ENCODE measurements at places on chromosomes 5 and 9.

GRCh38 chr5:165000479-165001190, 1495.2 kb downstream of the MAT2B start:
- DNase-seq: no peak

DNA sequence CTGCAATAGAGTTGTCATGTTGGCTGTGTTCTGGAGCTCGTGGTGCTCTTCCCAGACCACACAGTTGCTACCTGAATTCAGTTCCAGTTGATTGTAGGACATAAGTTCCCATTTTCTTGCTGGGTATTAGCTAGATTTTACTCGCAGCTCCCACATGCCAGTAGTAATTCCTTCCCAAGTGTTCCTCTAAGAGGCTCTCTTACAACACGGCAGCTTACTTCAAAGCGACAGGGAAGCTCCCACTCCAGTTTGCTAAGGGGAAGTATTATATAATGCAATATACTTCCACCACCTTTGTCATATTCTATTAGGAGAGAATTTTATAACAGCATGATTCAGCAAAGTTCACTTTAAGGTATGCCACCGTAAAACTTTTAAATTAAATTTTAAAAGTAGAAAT, 623.0 kb downstream of the SLCO4C1 start:
- DNase-seq: no peak

DNA sequence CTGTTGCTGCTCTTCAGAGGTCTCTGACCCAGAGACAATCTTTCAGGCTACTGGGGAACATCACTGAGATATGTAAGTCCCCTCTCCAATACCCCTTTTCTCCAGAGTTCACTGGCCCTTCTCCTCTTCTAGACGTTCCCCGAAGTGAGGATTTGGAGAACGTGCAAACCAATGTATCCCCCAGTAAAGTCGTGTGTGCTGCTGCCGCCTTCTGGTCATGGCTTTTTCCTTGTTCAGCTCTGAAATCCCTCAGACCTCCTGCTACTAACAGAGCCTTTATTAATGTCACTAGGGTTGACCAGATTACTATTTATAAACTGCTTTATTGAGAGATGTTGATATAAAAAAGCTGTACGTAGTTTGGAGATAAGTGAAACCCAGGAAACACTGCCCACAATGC, 1028.6 kb downstream of the CDH9 start:
- DNase-seq: no peak

GRCh38 chr5:118919016-118919415, 69.3 kb downstream of the DTWD2 start:
- no peak for DNase-seq

DNA sequence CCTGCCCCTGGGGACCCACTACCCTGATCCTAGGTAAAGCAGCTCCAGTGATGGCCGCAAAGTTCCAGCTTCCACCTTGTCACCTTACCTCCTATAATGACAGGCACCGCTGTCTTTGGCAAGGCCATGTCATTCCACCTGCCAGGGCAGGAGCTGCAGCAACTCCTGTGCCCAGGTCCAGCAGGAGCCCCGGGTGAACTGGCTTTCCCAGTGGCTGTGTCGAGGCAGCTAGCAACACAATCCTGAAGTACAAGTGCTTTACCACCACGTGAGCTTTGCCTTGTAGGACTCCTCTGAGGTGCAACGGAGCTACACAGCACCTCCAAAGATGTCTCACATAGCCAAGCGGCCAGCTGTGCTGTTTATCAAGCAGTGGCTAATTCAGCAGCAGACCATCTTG, 20.7 kb upstream of the MGAT1 start:
- no peak for DNase-seq

DNA sequence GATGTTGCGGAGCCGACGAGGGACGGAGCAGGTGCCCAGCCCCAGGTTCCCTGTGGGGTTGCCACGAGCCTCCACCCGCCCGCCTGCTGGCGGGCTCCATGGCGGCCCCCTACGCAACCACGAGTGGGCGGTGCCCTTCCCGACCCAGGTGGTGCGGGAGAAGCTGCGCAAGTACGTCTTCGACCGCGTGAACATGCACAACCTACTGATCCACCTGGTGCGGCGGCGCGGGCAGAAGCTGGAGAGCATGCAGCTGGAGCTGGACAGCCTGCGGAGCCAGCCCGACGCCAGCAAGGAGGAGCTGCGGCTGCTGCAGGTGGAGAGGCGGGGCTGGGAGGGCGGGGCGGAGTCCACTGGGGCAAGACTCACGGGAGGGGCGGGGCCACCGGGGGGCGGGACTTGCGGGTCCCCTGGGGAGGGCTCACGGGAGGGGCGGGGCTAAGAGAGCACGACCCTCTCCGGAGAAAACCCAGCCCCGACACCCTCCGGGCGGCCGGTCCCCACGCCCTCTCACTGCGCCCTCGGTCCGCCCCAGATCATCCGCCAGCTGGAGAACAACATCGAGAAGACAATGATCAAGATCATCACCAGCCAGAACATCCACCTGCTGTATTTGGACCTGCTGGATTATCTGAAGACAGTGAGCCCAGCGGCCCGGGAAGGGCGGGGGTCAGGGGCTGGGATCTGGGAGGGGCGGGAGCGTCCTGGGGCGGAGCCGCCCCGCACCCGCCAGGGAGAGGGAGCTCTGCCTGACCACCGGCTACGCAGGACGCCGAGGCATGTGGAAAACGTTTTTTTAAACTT, 3.9 kb downstream of the CCDC183 start:
- DNase-seq: peak; percentile 71

DNA sequence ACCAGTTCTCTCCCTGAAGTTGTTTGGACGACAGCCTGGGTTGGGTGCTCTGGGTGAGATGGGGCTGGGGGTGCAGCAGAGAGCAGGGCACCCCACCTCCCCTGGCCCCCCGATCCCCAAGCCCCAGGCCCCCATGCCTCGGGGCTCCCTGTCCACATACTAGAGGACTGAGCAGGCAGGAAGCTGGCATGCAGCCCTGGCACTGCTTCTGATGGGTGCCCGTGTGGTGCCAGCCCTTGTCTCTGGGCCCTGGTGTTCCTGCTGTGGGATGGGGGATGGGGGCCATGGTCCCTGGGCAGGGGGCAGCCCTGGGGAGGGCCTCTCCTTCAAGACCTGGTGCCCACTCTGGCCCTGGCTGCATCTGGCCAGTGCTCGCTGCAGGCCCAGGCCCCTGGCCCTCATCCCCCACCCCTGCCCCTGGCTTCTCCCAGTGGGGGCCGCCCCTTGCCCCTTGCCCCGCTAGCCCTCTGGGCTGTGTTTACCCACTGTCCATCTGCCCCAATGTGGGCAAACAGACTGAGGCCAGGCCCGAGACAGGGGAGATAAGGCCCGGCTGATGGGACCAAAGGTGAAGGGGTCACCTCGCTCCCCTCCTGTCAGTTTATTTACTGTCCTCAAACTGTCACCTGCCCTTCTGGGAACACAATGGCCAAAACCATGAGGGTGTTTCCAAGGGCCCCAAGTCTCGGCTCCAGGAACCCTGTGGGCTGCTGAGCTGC, 67.3 kb upstream of the RXRA start:
- no peak for DNase-seq

- peak; percentile 36 for DNase-seq
Measured at GRCh38 chr9:86282077-86282978, at the start of gene ISCA1. TSS of gene ISCA1 (minus strand) at chr9:86282538. CDS start at chr9:86282458, 80 bp downstream.

- no peak for DNase-seq
Measured at GRCh38 chr5:174003795-174004194, 14.8 kb downstream of the C5orf47 start.

- DNase-seq: peak; percentile 97
Measured at GRCh38 chr5:44875661-44876605, 67.2 kb downstream of the MRPS30 start.

GRCh38 chr5:153629027-153629895, 138.8 kb downstream of the GRIA1 start:
- DNase-seq: peak; percentile 98

GRCh38 chr5:111532886-111533582, 20.7 kb upstream of the STARD4 start:
- DNase-seq: no peak

GRCh38 chr9:8456344-8456743, 656.8 kb upstream of the DMAC1 start:
- DNase-seq: peak; percentile 34

GRCh38 chr5:148333262-148333849, 2.0 kb upstream of the SPINK9 start:
- no peak for DNase-seq

- DNase-seq: no peak
Measured at GRCh38 chr5:77355751-77356150, 136.4 kb downstream of the WDR41 start.

DNA sequence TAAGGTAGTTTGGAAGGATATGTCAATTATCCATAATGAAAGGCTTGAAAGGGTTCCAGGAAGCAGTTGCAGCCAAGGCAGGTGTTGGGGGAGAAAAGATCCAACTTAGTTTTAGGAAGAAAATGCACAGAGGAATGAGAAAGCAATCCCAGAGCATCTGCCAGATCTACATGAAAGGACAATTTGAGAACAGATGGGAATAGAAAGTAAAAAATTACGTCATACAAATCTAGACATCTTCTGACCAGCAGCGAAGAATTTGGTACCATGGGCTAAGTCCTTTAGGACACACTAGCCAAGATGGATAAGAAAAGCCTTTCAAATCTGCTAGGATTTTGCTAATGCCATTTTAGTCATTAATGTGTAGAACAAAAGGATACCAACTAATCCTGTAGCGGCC, 244.1 kb upstream of the PRR16 start:
- DNase-seq: no peak

DNA sequence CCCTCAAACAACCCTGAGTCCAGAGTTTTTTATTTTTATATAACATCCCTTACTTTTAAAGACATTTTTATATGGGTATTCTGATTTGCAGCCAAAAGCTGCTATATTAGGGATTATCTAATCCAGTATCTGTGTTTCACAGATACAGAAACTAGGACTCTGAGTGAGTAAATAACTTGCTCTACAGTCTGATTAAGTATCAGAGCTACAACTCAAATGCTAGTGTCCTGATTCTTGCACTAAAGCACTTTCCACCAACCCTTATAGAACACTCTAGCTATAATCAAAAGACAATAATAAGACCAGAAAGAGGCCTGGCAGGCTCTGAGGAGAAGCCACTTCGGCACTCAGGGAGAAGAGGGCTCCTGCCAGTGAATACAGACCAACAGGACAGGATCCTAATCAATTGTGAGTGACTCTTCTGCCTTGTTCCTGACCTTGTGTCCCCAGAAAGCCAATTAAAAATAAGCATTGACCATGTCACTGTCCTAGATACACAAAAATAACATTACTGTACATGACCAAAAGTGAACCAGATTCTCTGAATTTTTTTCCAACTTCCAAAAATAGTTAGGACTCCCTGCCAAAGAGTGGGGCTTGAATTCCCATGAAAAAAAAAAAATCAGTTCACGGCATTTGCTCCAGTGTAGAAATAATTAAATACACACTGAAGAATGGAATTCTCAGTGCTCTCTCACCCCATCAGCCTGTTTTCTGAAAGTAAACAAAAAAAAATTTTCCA, 63.6 kb upstream of the MAP3K1 start:
- DNase-seq: no peak
